Stomach (tissue), 19 donors: ENCODE measurements at places on chromosomes 2 and 18. TPM values are rescaled to one million over a fixed set of nuclear protein-coding genes. Genes with fewer than 3 reads are reported as not detected.

- no peak overlapping the region for H3K27ac ChIP-seq
- peaks cover 28% of the 10 kb centered on the region for H3K36me3 ChIP-seq
- H3K27me3 ChIP-seq = no peaks in the 10 kb centered on the region
- H3K4me3 ChIP-seq = no peak overlapping the region
- peaks cover 17% of the 10 kb centered on the region for H3K4me1 ChIP-seq
These were observed 21.3 kb downstream of the LPIN1 start for GRCh38 chr2:11767779-11768178.

DNA sequence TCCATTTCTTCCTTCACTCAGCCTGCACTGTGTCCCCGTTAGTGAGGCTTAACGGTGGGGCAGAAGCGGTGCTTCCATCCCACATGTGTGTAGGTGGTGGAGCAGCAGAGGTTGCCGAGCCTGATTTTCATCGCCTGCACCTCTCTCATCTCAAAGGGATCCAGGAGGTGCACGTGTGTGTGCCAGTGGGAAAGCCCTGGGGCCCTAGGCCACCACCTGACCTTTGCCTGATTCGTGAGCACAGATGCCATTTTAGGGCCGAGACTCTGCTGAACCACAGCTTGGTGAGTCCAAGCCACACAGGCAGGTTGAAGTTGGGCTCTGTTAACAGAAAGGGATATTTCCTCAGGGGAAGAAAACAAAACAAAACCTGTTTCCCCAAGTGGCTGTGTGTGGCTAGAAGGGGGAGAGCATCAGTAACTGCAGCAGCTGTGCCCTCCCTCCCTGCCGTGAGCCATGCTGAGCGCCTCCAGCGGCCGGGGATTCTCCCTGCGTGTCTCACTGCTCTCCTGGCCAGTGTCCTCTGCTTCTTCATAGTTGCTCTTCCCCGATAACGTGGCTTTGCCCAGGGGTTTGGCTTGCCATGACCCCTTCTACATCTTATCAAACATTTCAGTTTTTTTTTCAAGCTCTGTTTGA lies 81.5 kb downstream of the MAPRE2 start:
- H3K27ac ChIP-seq = no peak overlapping the region
- H3K4me1 ChIP-seq = peaks cover 6% of the 10 kb centered on the region
- no peak overlapping the region for H3K4me3 ChIP-seq
- H3K36me3 ChIP-seq = peaks cover 10% of the 10 kb centered on the region
- H3K27me3 ChIP-seq = no peaks in the 10 kb centered on the region

DNA sequence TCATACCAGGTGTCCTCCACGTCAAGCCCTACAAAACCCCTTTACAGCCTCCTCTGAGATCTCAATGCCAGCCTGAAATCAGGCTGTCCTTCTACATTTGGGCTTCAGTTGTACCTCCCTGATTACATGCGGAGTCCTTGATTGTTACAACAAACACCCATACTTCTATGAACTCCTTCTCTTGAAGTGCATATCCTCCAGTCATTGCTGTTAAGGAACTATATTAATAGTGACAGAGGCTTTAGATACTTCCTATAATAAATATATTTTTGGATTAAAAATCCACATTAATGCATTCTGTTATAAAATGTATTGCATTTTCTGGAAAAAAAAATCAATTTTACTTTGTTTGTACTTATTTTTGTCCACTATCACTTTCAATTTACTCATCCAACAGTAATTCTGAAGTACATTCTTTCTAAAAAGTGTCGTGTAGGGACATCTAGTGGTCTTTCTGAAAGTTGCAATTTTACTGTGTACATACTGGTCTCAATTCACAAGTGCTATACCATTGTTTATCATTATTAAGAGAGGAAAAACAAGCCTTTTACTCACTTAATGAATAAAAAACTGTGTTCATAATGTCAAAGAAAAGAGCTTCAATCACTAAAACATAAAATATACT lies 316.4 kb downstream of the DSEL start:
- H3K4me3 ChIP-seq = no peak overlapping the region
- no peak overlapping the region for H3K27ac ChIP-seq
- no peaks in the 10 kb centered on the region for H3K27me3 ChIP-seq
- H3K36me3 ChIP-seq = no peaks in the 10 kb centered on the region

DNA sequence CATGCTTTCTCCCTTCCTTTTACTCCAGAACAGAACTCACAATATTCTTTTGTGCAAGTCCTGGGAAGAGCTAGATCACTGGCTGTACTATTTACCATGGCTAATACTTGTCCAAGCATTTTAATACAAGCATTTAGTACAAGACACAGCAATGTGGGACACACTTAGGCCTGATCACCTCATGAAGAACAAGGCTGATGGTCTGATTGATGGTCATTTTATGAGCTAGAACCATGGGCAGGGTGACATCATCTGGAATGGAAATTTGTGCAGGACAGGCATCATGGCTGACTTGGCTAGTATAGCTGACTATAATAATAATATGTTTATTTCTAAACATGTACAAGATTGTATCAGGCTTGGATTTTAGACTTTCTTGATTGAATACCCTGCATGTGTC lies 374.2 kb upstream of the HNMT start:
- no peaks in the 10 kb centered on the region for H3K4me1 ChIP-seq
- no peak overlapping the region for H3K4me3 ChIP-seq
- no peaks in the 10 kb centered on the region for H3K36me3 ChIP-seq
- H3K27ac ChIP-seq = no peak overlapping the region
- H3K27me3 ChIP-seq = no peaks in the 10 kb centered on the region

- H3K36me3 ChIP-seq = no peaks in the 10 kb centered on the region
- no peak overlapping the region for H3K4me3 ChIP-seq
- no peak overlapping the region for H3K27ac ChIP-seq
- H3K4me1 ChIP-seq = peaks cover 48% of the 10 kb centered on the region
These were observed 30.5 kb downstream of the TCF7L1 start for GRCh38 chr2:85163675-85164074.

DNA sequence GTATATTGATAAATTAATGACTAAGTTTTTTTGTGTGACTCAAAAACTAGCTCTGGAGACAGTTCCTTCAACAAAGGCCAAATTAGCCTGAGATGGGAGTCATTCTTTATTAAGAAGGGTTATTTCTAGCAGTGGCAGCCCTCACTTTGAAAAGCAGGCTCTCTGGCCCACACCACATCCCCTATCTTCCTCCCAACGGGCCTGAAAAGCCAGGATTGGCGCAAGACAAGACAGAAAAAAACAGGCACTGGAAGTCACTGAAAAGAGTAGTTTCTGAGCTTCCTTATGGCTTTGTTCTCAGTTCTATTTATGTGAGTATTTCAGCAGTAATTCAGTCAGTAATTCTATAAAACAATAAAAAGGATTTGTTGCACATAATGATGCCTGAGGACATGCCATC lies 149.0 kb downstream of the LAMA3 start:
- no peak for DNase-seq
- peaks cover 10% of the 10 kb centered on the region for H3K36me3 ChIP-seq
- no peak overlapping the region for H3K4me3 ChIP-seq
- H3K27me3 ChIP-seq = no peaks in the 10 kb centered on the region

GRCh38 chr18:49021076-49021432 lies 70.3 kb upstream of the SMAD7 start:
- H3K4me1 ChIP-seq = no peaks in the 10 kb centered on the region
- H3K27me3 ChIP-seq = no peaks in the 10 kb centered on the region
- no peaks in the 10 kb centered on the region for H3K36me3 ChIP-seq
- peak; percentile 2 for DNase-seq
- no peak overlapping the region for H3K27ac ChIP-seq

DNA sequence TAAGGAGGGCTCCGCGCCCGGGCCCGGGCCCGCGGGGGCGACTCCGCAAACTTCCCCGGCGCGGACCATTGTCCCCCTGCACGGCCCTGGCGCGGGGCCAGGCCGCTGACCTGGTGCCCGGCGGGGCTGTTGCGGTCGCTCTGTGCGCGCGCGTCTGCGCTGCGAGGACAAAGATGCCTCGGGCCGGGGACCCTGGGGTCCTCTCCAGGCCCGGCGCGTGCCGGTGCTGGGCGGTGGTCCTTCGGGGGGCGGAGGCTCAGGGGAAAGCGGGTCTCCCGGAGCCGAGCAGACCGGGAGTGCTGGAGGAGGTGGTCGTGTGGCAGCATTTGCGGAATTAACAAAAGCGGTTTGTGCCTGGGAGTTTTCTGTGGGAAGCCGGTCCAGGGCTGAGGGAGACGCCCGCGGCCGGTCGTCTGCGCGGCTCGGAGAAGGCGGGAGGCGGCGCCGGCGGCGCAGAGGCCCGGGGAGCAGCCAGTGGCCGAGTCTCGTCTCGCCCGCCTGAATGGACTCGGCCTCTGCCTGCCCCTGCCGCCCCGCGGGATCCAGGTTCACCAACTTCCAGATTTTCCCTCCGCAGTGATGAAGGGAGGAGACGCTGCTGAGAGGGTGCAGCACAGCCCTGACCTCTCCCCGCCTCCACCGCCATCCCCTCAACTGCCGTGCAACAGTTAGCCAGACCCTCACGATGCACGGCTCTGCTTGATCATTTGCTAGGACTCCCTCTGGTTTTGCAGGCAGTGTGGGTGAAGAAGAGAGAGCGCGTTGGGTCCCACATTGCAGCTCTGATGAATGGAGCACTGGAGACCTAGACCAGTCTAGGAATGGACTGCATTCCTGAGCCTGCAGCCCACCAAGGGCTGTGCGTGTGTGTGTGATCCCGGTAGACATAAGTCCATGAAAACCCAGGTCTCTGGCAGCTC lies 705 bp downstream of the EFR3B start:
- H3K27me3 ChIP-seq = peaks cover 13% of the 10 kb centered on the region
- H3K4me1 ChIP-seq = peaks cover 22% of the 10 kb centered on the region
- peak; percentile 38 for DNase-seq
- peak overlapping the region; percentile 76 for H3K4me3 ChIP-seq
- no peaks in the 10 kb centered on the region for H3K36me3 ChIP-seq
- peak overlapping the region; percentile 84 for H3K27ac ChIP-seq

DNA sequence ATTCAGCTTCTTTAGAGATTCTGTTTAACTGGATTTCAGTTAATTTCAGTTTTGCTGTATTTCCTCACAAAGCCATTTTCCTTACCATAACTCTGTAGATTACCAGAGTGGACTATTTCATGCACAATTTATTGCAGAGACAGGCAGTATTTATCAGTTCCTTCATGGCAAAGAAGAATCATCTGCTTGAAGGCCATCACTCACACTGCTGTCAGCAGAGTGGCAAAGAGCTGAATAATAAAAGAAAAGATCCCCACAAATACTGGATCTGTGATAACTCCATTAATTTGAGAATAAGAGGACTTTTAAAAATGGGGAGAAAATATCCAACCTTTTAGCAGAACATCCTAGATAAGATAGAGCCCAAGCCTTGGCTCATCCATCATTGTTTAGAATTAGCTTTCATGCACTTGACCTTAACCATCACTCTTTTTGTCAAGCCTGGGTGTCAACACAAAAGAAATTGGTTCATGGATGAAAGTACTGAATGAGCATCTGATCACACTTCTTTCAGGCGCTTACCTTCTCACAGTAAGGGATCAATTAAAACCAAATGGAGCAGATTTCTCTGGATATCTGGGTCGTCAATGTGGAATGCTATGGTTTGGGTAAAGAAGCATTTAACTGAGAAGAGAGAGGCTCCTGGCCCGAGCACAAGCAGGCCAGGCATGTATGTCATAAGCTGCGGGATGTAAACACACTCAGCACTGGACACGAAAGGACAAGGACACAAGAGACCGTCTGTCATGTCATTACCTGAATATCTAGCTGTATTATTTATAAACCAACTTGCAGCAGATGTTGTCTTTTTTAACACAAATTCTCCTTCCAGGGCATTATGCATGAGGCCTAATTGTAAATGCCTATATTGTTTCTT lies 376.2 kb downstream of the ZNF521 start:
- H3K27ac ChIP-seq = no peak overlapping the region
- DNase-seq = no peak
- H3K4me3 ChIP-seq = no peak overlapping the region

- no peak overlapping the region for H3K27ac ChIP-seq
- H3K4me3 ChIP-seq = no peak overlapping the region
- no peaks in the 10 kb centered on the region for H3K27me3 ChIP-seq
- peaks cover 8% of the 10 kb centered on the region for H3K4me1 ChIP-seq
- no peaks in the 10 kb centered on the region for H3K36me3 ChIP-seq
These were observed 75.6 kb upstream of the ETAA1 start for GRCh38 chr2:67321588-67321903.

GRCh38 chr2:122009561-122009960 lies 254.1 kb downstream of the TSN start:
- H3K36me3 ChIP-seq = no peaks in the 10 kb centered on the region
- H3K27me3 ChIP-seq = no peaks in the 10 kb centered on the region
- no peak overlapping the region for H3K27ac ChIP-seq
- peak; percentile 58 for DNase-seq
- no peak overlapping the region for H3K4me3 ChIP-seq

The ARHGAP15 gene
- 3.8 TPM for polyA plus RNA-seq

The TNFAIP6 gene
- 0.73 TPM for polyA plus RNA-seq

The XDH gene
- polyA plus RNA-seq = 0.15 TPM

The RNU2-63P gene
- not detected for polyA plus RNA-seq

The SETBP1 gene
- 1.4 TPM for polyA plus RNA-seq
